ENCODE measurements at places on chromosomes 11 and 22. TPM values are rescaled to one million over a fixed set of nuclear protein-coding genes. Genes with fewer than 3 reads are reported as not detected.

Gene MYBPC3
- not detected for total RNA-seq

Gene DESI1
- 12.7 TPM for total RNA-seq

Gene XPNPEP3
- total RNA-seq, result 11.0 TPM

Gene OR4D5
- total RNA-seq, result not detected

Gene CSF2RB
- 5.3 TPM for total RNA-seq

Gene VPREB1
- total RNA-seq, result not detected

Gene JAM3
- 90.2 TPM for total RNA-seq

Gene TUB
- 32.2 TPM for total RNA-seq

Gene OR5F1
- not detected for total RNA-seq

Gene RBMXL2
- not detected for total RNA-seq

Gene PDE3B
- total RNA-seq, result 40.6 TPM

Gene ZC3H12C
- total RNA-seq, result 19.7 TPM

Gene TREH
- not detected for total RNA-seq

Gene MCHR1
- total RNA-seq, result 0.26 TPM

Gene OR5A1
- not detected for total RNA-seq

Gene OR51B4
- 2.0 TPM for total RNA-seq

- no peak for DNase-seq
These were observed 400.4 kb downstream of the TBC1D22A start for GRCh38 chr22:47162865-47163264.

GRCh38 chr22:47575291-47575690, 812.8 kb downstream of the TBC1D22A start:
- DNase-seq, result no peak

DNA sequence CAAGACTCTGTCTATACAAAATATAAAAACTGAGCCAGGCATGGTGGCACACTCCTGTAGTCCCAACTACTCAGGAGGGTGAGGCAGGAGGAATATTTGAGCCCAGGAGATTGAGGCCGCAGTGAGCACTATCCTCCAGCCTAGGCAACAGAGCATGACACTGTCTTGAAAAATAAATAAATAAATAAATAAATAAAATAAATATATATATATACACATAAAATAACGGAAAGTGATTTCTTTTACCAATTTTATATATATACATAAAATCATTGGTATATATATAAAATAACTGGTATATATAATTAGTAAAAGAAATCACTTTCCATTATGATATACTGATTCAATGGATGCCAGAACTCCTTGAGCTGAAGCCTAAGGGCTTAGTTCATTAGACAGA, 91.8 kb downstream of the MRTFA start:
- no peak for DNase-seq

DNA sequence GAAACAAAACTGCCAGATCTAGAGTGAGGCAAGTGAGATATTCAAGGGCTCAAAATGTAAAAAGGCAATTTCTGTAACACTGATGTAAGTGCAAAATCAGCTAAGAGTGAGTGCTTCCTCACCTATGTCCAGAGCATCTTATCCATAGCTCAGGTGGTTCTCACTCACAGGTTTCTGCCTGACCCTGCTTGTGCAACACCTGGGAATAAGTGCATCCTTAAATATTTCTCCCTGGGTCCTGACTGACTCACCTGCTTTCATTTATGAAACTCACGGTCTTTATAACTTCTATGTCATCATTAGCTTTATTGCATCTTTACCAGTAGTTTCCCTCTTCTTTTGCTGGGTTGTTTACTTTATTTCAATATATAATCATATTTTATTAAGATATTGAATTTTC, 260.6 kb downstream of the CNTN5 start:
- no peak for DNase-seq

DNA sequence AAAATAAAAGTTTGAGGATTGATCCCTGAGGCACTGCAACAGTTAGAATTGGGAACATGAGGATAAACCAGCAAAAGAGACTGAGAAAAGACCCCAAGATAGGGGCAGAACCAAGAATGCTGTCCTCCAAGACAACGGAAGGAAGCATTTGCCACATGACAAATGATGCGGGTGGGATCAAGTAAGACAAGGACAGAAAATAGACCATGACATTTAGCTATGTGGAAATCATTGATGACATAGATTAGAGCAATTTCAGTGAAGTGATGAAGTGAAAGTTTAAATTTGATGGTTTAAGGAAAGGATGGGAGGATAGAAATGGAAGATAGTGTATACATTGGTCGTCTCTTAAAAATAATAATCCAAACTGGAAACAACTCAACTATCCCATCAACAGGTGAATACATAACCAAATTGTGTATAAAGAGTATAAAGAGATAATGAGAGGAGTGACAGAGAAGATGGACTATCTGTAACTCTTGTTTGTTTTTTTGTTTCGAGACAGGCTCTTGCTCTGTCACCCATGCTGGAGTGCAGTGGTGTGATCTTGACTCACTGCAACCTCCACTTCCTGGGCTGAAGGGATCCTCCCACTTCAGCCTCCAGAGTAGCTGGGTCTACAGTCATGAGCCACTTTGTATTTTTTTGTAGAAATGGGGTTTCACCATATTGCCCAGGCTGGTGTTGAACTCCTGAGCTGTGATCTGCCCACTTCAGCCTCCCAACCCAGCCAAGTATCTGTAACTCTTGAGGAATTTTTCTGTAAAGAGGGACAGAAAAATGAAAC, 48.7 kb upstream of the FDX1 start:
- DNase-seq, result no peak

- DNase-seq, result no peak
These were observed 165.6 kb upstream of the DDI1 start for GRCh38 chr11:103870821-103871309.

DNA sequence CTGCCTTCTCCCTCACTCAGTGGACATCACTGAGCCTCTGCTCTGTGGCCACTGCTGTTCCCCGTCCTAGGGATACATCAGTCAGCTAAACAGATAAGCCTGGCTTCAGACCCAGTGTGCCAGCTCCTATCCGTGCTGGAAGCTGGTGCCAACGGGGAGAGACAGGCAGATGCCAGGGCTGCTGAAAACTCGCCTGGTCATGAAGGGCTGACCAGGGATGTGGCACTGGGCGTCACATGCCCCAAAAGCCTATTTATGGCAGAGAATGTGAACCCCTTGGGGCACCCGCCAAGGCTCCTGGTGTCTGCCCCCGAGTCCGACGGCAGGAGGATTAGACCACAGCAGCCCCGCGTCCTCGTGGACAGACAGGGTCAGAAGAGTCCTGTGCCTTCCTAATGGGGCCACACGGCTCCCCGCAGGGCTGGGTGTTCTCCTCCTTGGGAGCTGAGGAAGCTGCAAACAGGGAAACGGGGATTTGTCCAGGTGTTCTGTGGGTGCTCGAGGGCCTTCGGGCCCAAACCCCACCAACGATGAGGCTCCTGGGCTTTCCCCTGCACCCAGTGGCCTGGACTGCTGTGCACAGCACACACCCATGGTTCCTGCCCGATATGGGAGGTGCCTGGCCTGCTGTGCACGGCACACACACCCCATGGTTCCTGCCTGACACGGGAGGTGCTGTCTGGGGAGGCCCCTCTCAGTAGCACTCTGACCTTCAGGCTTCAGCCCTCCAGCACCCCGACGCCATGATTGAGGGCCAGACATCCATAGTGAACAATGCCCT, 19.9 kb downstream of the ANO1 start:
- DNase-seq, result no peak

GRCh38 chr22:32618441-32619140, 144.0 kb downstream of the FBXO7 start:
- DNase-seq, result peak; percentile 64

- no peak for DNase-seq
These were observed 12.6 kb upstream of the TRIM44 start for GRCh38 chr11:35650006-35650405.

- no peak for DNase-seq
These were observed 30.6 kb downstream of the SC5D start for GRCh38 chr11:121323046-121323607.

- DNase-seq, result no peak
These were observed 30.7 kb upstream of the USP47 start for GRCh38 chr11:11810764-11811726.

DNA sequence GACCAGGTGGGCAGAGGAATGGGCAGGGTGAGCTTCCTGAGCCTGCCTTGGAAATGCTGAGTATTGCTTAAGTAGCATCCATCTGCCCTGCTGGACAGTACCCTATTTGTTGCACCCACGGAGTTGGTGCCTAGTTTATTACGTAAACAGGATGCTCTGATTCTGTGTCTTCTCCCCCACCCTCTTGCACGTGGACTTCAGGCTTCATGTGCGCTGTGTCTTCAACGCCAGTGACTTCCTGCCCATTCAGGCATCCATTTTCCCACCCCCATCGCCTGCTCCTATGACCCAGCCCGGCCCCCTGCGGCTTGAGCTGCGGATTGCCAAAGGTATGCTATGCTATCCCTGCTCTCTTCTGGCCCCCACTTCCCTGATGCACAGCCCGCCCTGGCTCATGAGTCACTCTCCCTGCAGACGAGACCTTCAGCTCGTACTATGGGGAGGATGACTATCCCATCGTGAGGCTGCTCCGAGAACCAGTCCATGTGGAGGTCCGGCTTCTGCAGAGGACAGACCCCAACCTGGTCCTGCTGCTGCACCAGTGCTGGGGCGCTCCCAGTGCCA, 5.7 kb downstream of the ZP1 start:
- DNase-seq, result no peak

GRCh38 chr22:29030618-29031226, 30.9 kb downstream of the C22orf31 start:
- peak; percentile 48 for DNase-seq

- no peak for DNase-seq
These were observed 44.7 kb upstream of the SLN start for GRCh38 chr11:107756553-107756952.

GRCh38 chr22:29456211-29456671, 17.9 kb downstream of the RFPL1 start:
- DNase-seq, result no peak

DNA sequence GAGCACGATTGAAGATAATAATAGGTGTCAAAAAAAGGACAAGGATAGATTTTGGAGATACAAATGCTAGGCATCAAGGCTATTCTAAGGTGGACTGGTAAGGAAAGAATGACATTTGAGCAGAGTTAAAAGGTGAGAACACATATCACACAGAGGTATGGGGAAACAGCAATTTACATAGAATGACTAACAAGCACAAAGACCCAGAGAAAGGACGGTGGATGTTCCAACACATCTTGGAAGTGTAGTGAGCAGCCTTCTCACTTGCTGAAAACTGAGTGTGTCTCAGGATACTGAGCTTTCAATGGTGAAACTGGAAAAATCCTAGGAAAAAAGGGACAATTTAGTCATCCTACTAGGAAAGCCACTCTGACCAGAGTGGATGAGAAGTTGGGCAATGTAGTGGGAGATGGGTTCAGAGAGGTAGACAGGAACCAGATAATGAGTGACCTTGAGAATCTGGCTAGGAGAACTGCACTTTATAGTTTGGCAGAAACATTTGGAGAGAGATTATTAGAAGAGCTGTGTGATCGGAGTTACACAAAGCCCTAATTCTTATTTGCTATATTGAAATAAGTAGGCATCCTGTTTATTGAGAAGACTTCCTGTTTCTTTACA, 706.0 kb downstream of the KCNA4 start:
- DNase-seq, result no peak

GRCh38 chr11:34204396-34205279, 99.2 kb downstream of the NAT10 start:
- no peak for DNase-seq

DNA sequence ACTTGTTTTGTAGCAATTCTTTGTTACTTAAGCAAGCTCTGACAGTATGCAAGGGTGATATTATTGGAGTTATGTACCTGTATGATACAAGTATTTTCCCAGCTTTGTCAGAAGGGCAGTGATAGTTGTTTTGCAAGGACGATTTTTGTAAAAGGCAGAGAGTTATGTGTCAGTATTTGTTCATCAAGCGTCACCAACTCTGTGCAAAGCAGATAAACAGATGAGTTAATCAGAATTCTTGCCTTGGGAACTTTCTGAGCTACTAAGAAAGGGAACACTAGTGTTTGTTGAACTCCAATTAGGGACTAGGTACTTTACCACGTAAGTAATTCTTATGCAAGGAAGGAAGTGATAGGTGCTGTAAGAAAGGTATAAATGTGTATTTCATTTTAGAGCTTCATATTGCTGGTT, 1.4 kb downstream of the USP47 start:
- DNase-seq, result no peak

DNA sequence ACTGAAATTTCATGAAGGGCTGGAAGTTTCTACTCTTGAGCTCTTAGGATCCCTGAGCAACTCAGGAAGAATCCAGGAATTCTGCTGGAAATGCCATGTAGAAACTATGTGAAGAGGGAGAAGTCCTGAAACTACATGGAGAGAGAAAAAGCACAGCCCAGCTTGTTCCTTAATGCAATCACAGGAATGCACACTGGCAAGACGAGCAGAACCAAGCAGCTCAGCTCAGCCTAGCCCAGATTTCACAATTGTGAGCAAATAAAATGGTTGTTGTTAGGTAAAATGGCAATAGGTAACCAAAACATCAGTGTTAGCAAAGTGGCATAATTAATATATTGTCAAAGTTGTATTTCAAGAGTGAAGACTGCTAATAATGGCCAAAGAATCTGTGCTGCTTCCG, 28.1 kb downstream of the ZNF214 start:
- DNase-seq, result no peak

- DNase-seq, result no peak
These were observed 20.8 kb downstream of the SELENOO start for GRCh38 chr22:50221410-50222300.

GRCh38 chr11:3894128-3894731, 38.8 kb downstream of the STIM1 start:
- no peak for DNase-seq

GRCh38 chr22:35135165-35135564, 69.2 kb downstream of the ISX start:
- DNase-seq, result no peak

DNA sequence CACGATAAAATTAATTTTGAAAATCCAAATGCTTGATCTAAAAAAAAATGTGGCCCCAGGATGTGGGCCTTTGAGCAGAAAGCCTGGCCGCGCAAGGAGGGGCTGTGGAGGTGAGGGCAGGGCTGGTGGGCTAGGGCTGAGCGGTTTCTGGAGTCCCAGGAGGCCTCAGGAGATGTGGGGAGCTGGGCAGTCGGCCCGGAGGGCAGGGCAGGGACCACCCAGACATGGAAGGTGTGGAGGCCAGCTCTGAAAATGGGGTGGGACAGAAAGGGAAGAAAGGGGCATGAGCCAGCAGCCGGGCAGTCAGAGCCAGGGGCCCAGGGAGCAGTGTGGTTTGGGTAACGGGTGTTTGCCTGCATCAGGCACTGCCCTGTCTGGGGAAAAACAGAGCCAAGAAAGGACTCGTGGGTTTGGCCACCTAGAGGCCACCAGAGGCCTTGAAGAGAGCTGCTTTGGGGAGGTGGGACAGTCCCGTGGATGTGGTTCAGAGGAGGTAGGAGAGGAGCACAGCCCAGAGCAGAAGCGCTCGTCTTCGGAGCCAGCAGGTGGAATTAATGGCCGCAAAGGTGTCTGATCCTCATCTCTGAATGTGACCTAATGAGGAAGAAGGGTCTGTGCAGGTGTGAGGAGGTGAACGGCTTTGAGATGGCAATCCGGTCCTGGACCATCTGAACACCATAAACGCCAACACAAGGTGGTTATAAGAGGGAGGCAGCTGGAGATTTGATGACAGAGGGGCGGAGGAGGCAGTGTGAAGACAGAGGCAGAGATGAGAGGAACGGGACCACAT, 50.2 kb downstream of the IGF2 start:
- DNase-seq, result no peak
